ENCODE measurements at places on chromosomes 7 and 10.

DNA sequence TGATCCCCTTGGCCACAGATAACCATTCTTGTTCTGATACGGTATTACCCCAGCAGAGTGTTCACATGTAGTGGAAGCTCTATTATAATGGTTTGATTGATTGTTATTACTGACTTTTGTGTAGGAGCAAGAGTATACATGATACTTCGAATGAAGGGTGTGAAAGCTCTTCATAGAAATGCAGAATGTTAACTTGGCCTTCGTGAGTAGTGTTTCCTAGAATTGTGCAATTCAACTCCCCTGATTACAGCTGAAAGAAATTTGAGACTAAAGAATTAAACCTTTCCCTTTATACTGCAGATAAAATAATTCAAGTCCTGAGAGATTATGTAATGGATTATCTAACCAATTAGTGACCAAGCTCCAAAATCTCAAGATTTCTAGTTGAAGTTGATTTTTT, 38.2 kb downstream of the MKLN1 start:
- DNase-seq: no peak

GRCh38 chr10:24371396-24371795, 162.5 kb downstream of the KIAA1217 start:
- DNase-seq: no peak

- DNase-seq: no peak
Observed at GRCh38 chr10:102665904-102666509, 21.7 kb downstream of the TRIM8 start.

GRCh38 chr10:54666192-54666591, 134.8 kb downstream of the PCDH15 start:
- no peak for DNase-seq

GRCh38 chr10:21650353-21650752, 116.3 kb downstream of the MLLT10 start:
- DNase-seq: no peak

DNA sequence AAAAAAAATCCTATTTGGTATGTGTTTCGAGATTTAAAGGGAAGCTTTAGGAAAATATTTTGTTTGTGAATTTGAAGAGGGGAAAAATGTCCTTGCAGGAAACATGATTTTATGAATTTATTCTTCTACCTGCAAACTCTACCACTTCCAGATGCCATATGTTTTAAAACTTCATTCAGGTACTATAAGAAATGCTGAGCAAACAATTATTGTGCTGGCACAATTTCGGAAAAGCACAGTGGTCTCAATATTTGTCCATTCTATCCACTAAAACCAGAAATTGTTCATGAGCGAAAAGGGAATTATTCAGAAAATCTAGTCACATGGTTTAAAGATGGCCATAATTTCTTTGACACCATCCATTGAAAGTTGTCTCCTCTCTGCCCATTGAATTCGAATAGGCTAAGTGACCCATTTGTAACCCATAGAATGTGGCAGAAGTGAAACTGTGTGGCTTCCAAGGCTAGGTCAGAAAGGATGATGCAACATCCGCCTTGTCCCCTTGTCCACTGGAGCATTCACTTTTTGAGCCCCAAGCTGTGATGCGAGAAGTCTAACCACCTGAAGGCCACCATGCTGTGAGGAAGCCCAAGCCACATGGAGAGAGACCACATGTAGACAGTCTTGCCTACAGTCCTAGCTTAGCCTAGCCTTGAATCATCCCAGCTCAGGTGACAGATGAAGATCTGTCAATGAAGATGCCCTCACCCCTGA, 189.8 kb upstream of the PRKCQ start:
- no peak for DNase-seq

- no peak for DNase-seq
Observed at GRCh38 chr7:35878351-35878750, 77.5 kb downstream of the SEPTIN7 start.

DNA sequence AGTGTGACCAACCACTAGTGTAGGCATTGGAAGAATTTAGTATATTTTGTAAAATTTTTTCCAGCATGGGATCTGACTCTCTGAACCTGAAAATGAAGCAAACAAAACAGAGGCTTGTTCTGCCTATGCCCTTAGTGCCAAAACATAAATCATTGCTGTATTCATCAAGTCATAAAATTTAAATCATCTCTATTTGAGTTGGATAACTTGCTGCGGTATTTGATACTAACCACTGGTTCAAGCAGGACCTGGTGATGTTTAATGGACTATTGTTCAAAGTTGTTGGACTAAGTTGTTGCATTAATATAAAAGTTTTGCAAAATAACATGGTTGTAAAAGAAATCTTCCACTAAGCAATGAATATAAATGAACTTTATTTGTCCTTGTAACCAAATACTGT, 19.8 kb upstream of the RPA3 start:
- DNase-seq: no peak

DNA sequence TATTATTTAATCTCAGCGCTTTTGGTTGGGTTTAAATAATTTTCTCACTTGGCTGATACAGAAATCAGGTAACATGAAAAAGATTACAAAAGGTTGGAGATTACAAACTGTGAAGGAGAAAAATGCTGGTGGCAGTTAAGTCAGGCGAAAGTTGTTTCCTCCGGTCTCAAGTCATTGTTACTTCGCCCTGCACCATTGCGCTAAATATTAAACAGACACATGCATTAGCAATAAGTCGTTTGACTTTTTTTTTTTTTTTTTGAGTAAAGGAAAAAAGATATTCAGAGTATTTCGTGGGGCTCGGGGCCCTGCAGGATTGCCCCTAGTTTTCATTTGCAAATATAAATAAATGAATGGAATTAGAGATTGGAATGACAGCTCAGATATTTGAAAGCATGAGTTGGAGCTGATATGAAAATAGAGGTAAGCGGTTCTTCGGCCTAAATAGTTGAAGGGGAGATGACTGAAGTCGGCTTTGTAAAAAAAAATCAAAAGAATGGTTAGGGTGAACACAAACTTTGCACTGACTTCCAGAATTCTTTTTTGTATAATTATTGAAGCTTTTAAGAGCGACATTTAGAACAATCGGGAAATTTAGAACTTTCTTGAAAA, 914 bp downstream of the SDHAF3 start:
- DNase-seq: no peak

GRCh38 chr10:18113881-18114280, 26.3 kb upstream of the CACNB2 start:
- no peak for DNase-seq

DNA sequence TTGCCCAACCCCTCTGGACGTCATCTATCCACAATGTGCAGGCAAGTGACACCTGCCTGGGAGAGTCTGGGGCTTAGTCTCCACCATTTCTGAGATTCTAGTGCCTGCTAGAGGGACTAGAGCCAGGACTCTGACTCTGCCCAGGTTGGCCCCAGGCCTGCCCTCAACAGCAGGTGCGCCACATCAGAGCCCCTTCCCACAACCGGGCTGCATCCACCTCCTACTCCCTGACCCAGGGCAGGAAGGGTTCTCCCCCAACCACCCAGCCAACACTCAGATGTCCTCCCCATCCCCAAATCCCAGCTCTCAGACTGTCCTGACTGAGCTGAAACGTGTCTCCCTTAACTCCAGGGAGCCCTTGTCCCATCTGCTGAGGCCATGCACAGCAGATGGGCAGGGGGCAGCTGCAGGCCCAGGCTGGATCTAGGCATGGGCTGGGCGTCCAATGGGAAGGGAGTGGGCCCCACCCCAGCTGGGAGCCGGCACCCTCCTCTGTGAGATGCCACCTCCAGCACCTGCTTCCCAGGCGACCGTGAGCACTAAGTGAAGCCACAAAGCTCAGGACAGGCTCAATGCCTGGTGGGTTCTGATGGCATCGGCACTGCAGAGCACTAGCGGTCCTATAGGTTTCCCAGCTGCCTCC, 49.2 kb downstream of the RASGEF1A start:
- no peak for DNase-seq

DNA sequence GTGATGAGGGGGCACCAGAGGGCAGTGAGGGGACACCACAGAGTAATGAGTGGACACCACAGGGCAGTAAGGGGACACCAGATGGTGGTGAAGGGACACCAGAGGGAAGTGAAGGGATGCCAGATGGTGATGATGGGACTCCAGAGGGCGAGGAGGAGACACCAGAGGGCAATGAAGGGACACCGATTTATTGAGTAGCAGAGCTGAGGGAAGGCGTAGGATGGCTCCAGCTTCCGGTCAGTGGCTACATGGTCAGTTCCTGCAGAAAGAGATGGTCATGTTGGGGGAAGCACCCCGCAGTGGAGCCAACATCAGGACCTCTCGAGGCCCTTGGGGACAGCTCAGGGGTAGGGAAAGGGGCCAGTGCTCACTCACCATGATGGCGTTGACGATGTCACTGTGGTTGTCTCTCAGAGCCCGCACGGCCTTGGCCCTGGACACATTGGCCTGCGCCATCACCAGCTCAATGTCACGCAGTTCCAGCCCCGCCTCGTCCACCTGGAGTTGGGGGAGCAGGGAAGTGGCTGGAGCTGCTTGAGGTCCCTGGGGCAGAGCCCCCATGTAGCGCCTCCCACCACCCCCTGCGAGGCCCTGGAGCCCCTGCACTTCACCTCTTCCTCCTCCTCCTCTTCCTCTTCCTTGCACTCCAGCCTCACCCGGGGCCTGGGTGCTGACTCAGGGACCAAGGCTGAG, 8.4 kb downstream of the NACAD start:
- no peak for DNase-seq

DNA sequence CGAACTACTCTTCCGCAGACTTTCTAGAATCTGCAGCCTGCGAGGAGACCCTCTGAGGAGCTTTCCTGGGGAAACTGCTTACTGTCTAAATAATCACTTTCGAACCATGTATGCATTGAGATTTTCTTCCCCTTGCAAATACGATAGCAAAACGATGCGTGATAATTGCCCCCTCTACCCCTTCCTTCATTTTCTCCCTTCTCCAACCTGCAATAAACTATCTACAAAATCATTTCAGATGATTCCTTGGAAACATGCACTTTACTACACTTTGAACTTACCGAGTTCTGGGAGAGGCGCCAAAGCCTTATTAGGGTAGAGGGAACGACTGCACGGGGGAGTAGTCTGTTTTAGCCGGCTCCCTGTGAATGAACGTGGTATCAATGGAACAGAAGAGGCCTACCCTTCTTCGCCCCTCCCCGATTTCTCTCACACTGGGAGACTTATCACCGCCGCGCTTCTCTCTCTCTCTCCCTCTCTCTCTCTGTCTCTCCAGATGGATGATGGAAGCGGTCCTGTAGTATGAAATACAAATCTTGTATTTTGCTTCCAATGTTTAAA, at the start of gene FGFBP3:
TSS of gene FGFBP3 (minus strand) at position 370 of the 561 bp plus-strand sequence. CDS start 517 bp downstream, outside the sequence.
- no peak for DNase-seq

DNA sequence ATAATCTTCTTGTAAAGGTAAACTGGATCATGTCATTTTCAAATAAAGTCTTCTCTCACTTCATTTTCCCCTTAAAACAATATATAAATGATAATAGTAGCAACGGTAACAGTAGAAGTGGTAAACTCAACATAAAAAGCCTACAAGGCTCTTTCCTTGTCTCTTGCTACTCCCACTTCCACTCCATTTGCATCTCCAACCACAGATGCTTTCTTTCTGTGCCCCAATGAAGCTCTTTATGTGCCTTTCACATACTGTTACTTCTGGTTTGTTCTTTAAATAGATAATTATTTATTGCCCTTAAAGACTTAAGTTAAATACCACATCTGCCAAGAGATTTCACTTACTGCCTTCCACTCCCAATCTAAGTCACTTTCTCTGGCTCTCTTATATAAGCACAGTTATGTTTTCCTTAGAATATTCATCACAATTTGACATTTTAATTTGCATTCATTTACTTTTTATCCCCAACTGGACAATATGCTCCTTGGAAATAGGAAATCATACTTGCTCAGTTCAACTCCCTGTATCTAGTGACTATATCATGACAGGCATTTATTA, 149.9 kb downstream of the CRPPA start:
- DNase-seq: no peak

DNA sequence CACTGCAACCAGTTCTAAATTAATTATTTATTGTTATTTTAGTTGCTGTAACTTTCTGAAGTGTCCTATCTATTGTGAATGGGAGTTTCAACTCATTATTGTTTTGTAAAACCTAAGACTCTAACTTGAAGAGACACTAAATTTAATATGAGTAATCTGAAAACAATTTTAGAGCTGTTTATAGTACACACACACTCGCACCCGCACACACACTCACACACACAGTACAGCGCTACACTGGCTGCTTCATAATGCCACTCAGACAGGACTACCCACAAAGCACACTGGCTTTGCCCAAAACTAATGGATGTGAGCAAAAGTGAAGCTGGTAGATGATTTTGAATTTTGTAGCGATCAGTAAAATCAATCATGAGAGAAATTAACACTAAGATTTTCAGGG, 238.9 kb upstream of the ETV1 start:
- DNase-seq: no peak

GRCh38 chr10:80373502-80373901, 16.9 kb downstream of the DYDC2 start:
- DNase-seq: no peak

DNA sequence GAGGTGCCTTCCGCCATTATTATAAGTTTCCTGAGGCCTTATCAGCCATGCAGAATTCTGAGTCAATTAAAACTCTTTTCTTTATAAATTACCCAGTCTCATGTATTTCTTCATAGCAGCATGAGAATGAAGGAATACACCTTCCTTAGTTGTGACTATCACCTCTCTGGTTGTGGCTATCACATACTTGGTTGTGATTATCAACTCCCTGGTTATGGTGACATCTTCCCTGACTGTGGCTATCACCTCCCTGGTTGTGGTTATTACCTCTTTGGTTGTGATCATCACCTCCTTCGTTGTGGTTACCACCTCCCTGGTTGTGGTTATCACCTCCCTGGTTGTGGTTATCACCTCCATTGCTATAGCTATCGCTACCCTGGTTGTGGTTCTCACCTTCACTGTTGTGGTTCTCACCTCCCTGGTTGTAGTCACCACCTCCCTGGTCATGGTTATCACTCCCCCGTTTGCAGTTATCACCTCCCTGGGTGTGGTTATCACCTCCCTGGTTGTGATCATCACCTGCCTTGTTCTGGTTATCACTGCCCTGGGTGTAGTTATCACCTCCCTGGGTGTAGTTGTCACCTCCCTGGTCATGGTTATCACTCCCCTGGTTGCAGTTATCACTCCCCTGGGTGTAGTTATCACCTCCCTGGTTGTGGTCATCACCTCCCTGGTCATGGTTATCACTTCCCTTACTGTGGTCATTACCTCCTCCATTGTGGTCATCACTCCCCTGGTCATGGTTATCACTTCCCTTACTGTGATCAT, 105.9 kb downstream of the GPR26 start:
- DNase-seq: no peak

DNA sequence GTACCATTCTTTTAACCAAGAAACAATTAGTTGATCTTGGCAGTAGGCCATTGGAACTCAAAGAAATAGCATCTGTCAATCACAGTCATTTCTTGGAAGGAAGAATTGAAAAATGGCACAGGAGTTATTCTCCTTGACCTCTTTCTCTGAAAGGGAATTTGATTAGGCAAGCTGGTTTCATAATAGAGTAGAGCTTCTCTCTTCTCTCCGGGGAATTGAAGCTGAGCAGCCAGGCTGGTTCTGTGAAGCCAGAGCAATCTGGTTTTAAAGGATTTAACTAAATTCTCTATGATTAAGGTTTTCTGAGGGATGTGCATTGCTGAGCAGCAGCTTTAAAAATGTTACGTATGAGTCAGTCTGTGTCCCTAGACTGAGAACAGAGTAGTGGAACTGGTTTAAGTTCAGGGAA, 70.2 kb downstream of the AHCYL2 start:
- no peak for DNase-seq

All from SK-N-MC (cell line).